ENCODE measurements at places on chromosomes 6 and 20. TPM values are rescaled to one million over a fixed set of nuclear protein-coding genes. Genes with fewer than 3 reads are reported as not detected.

GRIK2 gene
- 2.7 TPM for total RNA-seq

TFAP2A gene
- 0.43 TPM for total RNA-seq

RAET1E gene
- total RNA-seq = 0.27 TPM

UBD gene
- not detected for total RNA-seq

GCM1 gene
- not detected for total RNA-seq

NRSN2 gene
- 19.8 TPM for total RNA-seq

EIF2S2 gene
- 43.7 TPM for total RNA-seq

PLTP gene
- 156 TPM for total RNA-seq

HAO1 gene
- total RNA-seq = not detected

TMEM200A gene
- not detected for total RNA-seq

LRRC73 gene
- total RNA-seq = 1.6 TPM

IP6K3 gene
- total RNA-seq = 47.6 TPM

FOXS1 gene
- 0.89 TPM for total RNA-seq

C6orf163 gene
- 1.4 TPM for total RNA-seq

NKAPL gene
- 7.4 TPM for total RNA-seq

MLN gene
- not detected for total RNA-seq

LPIN3 gene
- 18.1 TPM for total RNA-seq

All from Right ventricle myocardium inferior (tissue), 1 donor.